ENCODE measurements at places on chromosomes 3 and 15. TPM values are rescaled to one million over a fixed set of nuclear protein-coding genes. Genes with fewer than 3 reads are reported as not detected.
A peak's percentile ranks its signal among the peaks of the same experiment; 100 is the strongest.

The KCNAB1 gene
- total RNA-seq = 2.1 TPM

The ACAD11 gene
- 18.7 TPM for total RNA-seq

The CYP8B1 gene
- total RNA-seq = not detected

DNA sequence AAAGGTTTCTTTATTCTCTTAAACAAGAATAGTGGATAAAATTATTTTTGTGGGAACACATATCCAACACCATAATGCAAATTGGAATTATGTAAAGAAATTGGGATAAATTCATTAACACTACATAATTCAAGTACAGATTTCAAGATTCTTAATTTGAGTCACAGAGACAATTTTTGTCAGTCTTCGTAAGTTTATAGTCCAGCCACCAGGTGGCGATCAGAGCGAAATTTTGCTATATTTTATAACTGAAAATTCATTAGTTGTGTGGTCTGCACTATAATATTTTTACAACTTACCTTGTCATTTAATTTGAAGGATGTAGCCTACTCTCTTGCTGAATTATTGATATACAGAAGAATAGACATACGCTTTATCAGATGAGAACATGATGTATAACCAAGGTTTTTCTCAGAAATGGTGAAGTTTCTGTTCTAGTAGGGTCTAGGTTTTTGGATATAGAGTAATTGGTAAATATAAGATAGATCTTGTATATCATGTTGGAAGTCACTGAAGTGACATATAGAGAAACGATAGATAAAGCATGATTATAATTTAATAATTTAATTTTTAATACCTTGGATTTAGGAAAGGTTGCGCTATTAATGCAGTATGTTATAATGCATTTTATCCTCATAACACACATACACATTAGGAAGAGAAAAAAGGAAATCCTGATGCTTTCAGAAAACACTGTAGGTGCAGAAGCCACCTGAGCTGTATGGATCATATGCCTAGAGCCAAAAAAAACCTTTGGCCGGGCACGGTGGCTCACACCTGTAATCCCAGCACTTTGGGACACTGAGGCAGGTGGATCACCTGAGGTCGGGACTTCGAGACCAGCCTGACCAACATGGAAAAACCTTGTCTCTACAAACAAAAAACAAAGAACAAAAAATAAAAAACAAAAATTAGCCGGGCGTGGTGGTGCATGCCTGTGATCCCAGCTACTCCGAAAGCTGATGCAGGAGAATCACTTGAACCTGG, 31.7 kb downstream of the PLSCR4 start:
- DNase-seq = peak; percentile 23

DNA sequence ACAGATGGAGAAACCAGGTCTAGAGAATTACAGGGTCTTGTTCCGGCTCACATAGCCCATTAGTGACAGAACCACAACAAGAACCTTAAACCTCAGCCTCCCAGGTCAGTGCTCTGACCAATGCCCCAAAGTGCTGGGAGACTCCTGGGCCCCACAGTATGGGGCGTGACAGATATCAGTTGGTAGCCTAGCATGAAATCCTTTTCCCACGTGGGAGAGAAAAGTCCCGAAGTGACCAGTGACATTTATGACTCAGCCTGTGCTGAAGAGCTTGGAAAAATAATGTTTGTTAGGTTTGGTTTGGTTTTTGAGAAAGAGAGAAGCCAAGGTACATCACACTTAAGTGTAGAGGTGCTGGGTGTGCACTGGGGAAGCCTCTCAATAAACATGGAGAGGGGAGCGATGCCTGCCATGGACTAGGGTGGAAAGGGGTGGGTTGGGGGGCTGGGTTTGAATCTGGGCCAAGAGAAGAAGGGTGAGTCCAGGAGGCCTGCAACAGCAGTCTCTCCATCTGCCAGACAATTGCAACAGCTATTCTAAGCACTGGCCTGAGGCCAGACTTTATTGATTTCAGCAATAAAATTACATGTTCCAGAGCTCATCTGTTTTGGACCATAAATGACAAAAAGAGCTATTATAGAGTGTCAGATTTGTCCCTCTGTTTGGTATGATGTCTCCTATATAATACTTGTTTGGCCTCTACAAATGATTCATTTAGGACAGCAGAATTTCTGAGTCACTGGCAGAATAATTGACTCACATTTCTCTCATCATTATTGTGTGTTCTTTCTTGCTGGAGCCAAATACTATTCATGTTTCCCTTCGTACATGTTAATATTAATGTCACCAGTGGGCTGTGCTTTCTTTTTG, 43.4 kb downstream of the C2CD4A start:
- no peak for DNase-seq

GRCh38 chr3:1495466-1495865, 402.6 kb downstream of the CNTN6 start:
- no peak for DNase-seq

DNA sequence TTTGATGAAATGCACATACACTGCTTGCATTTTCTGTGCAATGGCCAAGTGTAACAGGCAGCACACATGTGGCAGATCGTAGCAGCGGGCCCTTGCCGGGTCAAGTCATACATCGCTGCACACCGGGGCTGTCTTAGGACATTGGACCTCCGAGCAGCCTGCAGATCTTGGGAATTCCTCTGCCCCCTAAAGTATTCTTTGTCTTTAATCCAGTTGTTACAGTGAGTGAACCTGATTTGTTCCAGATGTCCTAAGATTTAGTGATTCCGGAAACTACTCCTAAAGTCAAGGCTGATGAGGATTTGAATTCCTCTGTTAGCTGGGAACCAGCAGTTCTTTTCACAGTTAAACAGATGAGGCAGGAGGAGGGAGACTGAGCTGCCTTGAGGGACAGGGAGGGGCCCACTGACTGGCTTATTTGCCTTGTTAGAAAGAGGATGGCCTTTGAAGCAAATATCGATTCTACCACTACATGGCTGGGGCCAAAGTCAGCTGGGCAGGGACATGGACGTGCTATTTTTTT, 190.7 kb upstream of the CTDSPL start:
- DNase-seq = no peak

DNA sequence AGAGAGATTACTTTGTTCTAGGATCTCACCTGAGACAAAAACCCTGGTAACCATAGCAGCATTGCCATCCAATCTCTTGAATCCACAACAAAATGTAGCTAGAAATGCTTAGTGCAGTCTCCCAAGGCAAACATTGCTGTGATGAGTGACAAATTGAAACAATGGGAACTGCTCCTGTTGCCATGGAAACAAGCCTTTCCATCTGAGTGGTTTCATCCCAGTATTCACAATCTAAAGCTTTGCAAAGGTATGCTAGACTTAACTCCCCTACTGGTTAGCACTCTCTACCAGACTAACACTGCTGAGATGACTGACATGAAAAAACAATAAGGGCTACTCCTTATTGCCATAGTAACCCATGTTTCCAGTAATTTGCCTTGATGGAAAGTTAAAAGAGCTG, 172.6 kb upstream of the CNTN3 start:
- DNase-seq = no peak

DNA sequence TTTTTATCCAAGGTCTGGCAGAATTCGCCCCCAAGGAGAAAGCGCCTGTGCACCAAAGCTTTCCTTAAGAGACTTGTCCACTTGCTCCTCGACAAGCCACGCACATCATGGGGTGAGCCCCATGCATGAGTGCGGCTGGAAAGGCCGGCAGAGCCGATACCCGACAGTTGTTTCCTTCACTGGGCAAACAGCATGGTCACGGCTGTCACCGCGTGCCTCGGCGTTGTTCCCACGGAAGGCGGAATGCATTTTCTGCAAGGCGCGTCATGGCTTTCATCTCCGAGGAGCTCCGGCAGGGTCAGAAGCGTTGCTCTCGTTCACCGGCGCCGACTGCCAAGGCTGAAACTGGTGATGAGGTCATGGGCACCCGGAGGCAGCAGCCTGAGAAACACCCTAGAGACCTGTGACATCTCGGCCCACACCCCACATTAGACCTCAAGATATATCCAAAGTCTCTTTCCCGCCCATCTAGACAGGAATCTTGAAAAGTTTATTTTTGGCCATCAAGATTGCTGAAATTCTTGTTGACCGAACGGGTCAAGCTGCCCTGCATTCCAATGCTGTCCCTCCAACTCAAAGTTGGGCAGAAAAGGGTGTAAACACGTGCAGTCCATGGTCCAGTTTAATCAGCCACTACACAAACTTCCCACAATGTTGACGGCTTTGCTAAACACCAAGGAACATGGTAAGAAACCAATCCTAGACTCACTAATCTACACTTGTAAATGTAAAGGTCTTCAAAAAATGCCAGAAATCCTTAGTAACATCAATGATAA, 604 bp upstream of the TJP1 start:
- peak; percentile 79 for DNase-seq

GRCh38 chr15:60551147-60551780, 72.3 kb upstream of the ICE2 start:
- DNase-seq = no peak

DNA sequence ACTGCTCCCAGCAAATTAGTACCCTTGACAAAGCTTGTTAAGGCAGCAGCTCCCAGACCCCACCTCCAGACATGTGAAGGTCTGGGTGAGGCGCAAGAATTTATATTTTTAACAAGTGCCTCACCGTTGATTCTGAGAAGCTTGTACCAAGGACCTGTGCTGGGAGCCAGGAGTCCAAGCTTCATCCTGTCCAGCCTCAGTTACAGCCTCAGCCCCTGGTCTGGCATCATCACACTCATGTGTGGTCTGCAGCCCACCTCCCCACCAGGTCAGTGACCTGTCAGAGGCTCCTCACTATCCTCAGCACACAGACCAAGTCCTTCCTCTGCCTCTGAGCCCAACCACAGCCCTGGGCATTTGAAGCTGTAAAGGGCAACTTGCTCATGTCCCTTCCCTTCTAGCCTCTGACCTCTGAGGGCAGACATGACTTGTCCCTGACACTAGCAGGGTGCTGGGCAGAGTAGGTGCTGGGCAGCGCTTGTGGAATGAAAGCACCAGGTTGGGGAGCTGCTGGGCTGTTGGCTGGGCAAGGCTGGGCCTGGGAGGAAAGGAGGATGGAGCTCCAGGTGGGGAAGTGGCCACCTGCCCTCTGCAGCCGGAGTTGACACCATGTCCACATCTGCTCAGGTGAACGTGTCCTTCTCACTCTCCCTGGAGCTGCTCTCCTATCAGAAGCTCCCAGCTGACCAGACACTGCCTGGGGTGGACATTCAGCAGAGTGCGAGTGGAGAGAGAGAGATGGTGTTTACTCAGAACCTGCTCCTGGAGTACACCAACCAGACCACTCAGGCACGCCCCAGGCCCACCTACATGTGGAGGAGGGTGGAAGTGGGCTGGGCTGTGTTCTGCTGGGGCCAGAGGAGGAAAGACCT, 16.9 kb downstream of the ACAA1 start:
- DNase-seq = no peak

DNA sequence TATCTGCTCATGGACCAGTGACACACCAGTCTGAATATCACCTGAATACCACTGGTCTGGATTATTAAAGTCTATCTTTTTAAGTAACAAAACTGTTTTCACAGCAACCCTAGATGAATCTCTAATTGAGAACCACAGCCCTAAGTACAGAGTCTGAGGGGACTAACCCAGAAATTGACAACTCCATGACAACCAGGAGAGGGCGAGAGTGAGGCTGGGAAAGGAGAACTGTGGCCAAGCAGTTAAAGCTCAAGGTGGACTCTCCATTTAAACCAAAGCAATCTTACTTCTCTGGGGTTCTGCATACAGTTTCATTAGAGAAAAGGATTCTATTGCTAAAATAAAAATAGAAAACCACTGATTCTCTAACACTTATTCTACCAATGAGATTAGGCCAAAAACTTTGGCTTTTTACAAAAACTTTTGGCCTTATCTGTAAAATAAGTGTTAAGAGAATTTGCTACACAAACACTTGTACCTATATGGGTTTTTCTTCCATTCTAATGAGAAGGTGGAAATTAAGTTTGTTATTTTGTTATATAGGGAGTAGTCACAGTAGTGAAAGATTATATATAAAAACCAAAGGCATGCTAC, 11.4 kb downstream of the NEK10 start:
- no peak for DNase-seq

DNA sequence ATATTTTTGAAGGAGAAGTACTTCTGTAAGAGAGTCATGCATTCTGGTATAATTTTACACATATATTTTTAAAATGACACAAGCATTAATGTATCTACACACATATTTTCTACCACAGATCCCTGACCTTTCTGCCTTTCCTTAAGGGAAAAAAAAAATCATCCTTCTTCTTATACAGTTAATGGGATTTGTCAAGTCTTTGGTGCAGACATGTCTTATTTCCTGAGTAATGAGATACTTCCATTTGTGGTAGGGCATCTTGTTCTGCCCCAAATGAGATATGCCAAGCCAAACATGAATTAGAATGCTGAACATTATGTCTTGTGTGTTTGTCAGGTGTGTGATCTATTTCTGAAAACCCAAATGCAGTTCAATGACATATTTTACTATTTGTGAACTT, 329.9 kb downstream of the RBMS3 start:
- no peak for DNase-seq

DNA sequence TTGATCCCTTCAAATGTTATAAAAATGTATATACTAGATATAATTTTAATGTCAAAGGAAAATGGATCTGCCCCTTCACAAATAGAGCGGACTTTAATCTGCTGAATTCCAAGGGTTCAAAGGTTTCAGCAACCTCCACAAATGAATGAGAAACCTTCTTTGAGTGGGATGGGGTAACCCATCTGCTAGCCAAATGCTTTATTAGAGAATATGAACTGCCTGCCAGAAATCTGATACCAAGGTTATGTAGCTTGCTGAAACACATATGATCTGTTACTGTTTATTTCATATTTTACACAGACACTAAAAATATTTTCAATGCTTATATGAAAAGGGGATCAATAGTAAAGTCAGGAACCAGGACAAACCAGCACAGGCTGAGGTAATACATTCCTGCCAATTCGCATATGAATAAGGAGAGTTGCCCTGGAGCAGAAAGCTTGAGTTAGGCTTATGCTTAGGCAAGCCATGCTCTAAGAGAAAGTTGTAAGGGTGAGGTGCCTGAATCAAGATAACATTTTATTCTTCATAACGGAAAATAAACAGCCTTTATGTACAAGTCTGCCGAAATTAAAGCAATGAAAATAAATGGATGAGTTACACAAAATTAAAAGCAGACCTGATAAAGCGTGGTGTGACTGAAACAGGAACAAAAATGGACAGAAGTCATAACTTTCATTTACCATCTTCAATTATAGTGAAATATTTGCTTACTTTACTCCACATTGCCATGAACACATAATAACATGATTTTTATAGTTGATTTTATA, 26.5 kb downstream of the PLOD2 start:
- DNase-seq = no peak

Data from ovary (tissue), 10 donors.